ENCODE measurements at places on chromosomes 1 and 21. TPM values are rescaled to one million over a fixed set of nuclear protein-coding genes. Genes with fewer than 3 reads are reported as not detected.
A peak's percentile ranks its signal among the peaks of the same experiment; 100 is the strongest.

- DNase-seq = no peak
Observed at GRCh38 chr1:37553598-37553926, 531 bp downstream of the SNIP1 start.

DNA sequence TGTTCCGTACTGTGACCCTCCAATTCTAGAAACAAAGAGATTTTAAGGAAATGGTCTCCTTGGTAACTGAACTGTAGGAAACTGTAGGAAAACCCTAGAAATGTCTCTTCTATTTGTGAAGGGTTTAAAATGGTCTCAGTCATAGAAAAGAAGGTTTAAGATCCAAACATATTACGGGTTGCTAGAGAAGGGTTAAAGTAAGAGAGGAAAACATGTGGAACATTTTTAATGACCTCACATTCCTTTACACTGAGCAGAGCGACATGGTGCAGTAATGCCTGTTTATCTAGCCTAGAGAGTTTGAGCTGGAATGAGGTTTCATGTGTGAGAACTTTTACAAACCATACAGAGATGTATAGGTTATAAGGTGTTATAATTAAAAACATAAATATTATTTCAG is 36.9 kb upstream of the C1orf105 start:
- no peak for DNase-seq

GRCh38 chr1:98176936-98177335 is 256.1 kb upstream of the DPYD start:
- no peak for DNase-seq

- no peak for DNase-seq
Observed at GRCh38 chr1:233355841-233356704, 28.5 kb downstream of the MAP3K21 start.

GRCh38 chr1:203273869-203274602 is 31.3 kb upstream of the BTG2 start:
- DNase-seq = peak; percentile 84

DNA sequence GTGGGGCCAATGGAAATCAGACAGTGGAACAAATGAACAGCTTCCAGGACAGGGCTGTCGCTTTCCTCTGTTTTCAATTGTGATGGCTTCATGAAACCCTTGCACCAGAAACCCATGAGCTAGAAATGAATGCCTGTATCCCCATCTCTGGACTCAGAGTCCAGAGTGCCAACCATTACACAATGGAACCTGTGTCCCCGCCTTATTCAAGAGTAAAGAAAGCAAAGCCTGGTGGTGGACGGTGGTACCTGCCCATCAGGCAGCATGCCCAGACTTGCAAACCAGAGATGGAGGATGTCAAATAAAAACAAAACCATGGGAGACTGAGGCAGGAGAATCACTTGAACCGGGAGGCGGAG is 4.4 kb upstream of the CAPN2 start:
- DNase-seq = no peak

- DNase-seq = no peak
Observed at GRCh38 chr1:151435174-151435573, 24.1 kb downstream of the POGZ start.

- DNase-seq = peak; percentile 82
Observed at GRCh38 chr1:19427087-19427781, 58.1 kb downstream of the CAPZB start.

DNA sequence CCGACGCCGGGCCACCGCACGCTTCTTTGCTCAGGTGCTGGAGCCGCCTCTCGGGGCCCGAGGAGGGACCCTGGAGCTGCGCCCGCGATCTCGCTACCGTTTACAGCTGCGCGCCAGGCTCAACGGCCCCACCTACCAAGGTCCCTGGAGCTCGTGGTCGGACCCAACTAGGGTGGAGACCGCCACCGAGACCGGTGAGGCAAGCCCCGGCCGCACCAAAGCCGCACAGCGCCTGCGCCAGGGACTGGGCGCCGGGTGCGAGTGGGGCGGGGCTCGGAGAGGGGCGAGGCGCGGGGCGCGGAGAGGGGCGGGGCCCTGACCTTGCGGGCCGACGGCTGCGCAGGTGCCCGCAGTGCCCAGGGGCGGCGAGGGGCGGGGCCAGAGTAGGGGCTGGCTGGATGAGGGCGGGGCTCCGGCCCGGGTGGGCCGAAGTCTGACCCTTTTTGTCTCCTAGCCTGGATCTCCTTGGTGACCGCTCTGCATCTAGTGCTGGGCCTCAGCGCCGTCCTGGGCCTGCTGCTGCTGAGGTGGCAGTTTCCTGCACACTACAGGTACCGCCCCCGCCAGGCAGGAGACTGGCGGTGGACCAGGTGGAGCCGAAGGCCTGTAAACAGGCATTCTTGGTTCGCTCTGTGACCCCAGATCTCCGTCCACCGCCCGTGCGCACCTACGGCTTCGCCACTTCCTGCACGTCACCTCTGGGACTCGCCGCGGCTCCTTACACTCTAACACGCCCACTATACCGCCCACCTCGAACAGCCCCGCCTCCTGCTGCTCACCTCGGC is 9.8 kb upstream of the CDC20 start:
- peak; percentile 91 for DNase-seq

GRCh38 chr21:33041981-33042380 is 16.2 kb downstream of the OLIG2 start:
- DNase-seq = no peak

GRCh38 chr1:208027861-208028260 is 116.9 kb upstream of the CD34 start:
- no peak for DNase-seq

DNA sequence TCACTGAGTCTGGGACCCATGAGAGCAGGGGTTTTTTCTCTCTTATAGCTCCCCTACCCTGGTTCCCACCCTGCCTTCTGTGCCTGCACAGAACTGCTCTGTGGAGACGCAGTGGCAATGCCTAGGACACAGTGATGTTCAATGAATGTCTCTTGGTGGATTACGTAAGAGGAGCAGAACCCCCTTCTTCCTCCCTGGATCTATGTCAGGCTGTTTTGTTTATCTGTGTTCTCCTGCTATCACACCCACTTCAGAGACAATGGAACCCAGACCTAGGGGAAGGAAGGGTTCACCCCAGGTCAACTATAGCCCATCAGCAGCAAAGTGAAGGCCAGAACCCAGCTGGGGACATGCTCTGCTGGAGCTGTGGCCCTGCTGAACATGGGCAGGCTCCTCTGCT is 2.0 kb downstream of the HPCAL4 start:
- no peak for DNase-seq

DNA sequence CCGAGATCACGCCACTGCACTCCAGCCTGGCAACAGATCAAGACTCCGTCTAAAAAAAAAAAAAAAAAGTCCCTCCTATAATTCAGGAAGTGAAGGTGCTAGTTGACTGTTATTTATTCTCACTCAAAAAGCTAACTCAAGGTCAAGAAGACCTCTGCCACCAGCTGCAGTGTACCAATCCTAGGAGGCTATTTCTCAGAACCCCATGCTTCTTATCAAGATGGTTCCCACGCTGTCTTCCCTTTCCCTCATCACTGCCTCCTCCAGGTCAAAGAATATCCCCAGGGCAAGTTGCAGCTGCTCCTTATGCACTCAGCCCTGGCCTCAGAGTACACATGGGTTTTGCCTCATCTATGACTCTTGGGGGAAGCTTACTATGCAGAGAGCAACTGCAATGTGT is 53.6 kb downstream of the RERE start:
- no peak for DNase-seq

DNA sequence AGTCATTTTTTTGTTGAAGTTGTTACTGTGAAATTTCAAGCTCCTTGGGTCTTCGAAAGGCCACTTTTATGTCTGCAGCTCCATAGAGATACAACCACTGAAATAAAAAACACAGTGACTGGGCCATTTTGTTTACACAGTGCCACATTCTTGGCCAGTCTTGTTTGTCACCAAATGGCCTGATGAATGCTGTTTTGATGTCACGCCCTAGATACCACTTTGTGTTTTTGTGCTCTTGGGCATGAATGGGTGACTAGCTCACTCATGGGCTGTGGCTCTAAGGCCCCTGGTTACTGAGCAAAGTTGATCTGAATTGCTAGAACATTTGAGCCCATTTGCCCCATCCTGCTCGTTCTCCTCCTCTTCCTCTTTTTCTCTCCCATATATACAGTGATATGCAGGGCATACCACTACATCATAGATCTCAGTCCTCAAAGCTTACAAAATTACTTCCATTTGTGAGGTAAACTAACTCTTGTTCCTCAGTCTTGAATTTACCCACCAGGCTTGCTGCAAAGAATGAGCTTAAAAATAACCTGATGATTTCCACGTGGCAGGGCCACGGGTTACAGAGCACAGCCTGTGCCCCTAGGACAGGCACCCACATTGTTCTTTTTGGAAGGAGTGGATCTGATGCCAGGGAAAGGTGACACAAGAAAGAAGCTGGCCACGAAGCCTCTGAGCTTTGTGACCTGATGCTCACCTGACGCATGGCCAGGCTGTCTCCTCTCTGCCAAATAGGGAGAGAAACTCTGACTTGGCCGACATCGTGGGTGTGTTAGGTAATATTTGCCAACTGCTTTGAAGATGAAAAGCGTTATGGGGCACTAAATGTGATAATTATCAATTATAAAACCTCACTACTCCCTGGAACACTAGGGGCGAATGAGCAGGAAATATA is 92.4 kb downstream of the RUNX1 start:
- DNase-seq = no peak

GRCh38 chr1:70024272-70024671 is 181.1 kb downstream of the LRRC40 start:
- no peak for DNase-seq

The OVAAL gene
- total RNA-seq = not detected

The NDC1 gene
- total RNA-seq = 9.6 TPM

The H3-3A gene
- total RNA-seq = 320 TPM

The PRKAB2 gene
- total RNA-seq = 40.3 TPM

The CHRM3 gene
- total RNA-seq = 63.8 TPM

The B3GALT2 gene
- total RNA-seq = 4.9 TPM

Measured in sigmoid colon (tissue), 7 donors.